ENCODE measurements at places on chromosomes 2 and 18.

GRCh38 chr2:173830170-173830569 lies 135.0 kb downstream of the SP3 start:
- no peak for DNase-seq

DNA sequence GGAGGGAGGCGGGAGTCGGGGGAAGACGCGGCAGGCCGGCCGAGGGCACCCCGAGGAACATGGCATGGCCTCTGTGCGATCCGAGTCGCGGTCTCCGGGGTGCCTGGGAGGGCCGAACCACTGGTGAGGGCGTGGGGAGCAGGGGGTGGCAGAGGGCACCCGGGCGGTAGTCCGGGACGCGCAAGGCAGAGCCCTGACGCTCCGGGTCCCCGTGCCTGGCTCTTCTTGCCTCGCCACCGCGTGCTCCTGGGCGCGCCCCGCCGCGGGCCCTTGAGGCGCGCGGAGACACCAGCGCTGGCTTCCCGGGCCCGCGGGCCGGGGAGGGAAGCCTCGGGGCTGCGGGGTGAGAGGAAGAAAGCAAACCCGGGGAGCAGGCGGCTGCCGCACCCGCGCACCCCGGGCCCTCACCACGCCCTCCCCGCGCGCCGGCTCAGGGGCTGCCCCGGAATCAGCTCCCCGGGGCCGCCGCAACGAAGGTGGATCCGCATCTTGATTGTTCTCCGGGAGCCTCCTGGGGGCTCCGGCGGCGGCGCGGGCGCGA lies 4.3 kb downstream of the SOX11 start:
- no peak for DNase-seq

DNA sequence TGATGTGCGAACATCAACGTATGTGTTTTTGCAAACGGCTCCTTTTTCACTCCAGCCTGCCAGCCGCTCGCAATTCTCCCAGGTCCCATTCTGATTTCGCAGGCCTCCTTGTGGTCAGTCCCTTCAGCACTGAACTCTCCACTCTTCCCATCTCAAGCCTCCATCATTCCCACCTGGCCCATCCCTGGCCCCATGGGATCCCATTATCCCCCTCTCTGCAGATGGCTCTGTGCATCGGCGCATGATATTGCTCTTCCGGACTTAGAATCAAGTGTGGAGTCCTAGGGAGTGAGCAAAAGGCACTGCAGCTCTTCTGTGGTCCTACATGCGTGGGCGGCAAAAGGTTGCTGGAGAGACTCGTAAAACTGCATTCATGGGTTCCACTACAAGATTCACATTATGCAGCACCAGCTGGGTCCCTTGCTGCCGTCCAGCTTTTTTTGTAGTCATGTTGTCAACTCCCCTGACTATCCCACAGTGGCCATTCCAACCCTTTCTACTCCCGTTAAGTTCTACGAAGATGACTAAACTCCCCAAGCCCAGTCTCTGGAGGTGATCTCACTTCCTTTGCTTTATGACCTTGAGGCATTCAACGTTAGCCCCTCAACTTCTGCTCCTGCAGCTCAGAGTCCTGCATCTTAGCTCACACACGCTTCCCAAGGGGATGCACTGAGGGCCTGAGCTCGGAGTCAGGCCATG lies 125.3 kb upstream of the NRP2 start:
- DNase-seq: no peak

DNA sequence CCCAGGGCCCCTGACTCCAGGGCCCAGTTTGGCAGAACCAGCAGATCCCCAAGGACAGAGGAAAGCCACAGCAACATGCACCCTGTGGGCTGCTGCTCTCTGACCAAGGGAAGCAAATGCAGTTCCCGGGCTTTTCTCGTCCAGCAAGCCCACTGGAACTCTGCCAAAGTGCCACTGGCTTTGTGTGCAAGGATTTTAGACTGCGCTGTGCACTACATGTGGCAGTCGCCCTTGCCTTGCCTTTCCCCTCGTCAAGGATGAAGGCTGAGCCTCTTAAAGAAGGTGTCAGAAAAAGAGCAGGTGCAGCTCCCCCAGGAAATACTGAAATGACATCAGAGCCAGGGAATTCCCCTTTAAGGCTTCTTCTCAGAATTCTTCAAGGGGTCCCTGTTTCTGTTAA lies 199.2 kb downstream of the TFCP2L1 start:
- DNase-seq: no peak

GRCh38 chr2:186903216-186903615 lies 54.2 kb upstream of the ZSWIM2 start:
- DNase-seq: no peak

GRCh38 chr2:188645986-188646385 lies 328.2 kb upstream of the COL3A1 start:
- DNase-seq: no peak

GRCh38 chr2:241671457-241672240 lies 15.0 kb downstream of the DTYMK start:
- no peak for DNase-seq

GRCh38 chr2:215000721-215001120 lies 137.7 kb downstream of the ABCA12 start:
- DNase-seq: no peak

DNA sequence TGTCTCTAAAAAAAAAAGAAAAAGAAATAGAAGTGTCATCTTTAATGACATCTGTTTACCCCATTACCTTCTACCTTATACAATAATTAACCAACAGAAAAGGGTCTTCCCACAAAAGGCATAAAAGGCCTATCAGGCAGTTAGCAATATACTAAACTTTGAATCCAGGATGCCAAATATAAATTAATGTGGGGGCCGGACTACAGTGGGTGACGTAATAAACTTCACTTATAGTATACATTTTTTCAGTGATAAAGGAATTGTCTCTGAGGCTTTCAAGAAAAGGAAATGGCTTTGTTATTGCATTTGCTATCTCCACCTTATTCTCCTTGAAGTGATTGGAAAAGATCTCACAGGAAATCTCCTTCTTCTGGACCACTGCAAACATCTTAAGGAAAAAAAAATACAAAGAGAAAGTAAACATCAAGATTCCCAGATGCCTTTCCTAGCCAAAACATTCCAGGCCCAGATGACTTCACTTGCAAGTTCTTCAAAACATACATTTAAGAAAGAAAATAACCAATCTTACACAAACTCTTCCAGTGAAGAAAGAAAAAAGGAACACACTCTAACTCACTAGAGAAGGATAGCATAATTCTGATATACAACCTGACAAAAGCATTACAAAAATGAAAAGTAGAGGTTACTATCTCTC lies 126.2 kb upstream of the CAB39 start:
- no peak for DNase-seq

GRCh38 chr2:47344890-47345589 lies 57.9 kb upstream of the MSH2 start:
- no peak for DNase-seq

- no peak for DNase-seq
These were observed 24.3 kb downstream of the ASAP2 start for GRCh38 chr2:9230881-9231280.

GRCh38 chr18:55400590-55401541 lies 187.1 kb downstream of the TCF4 start:
- no peak for DNase-seq

- DNase-seq: no peak
These were observed 88.5 kb downstream of the SH3RF3 start for GRCh38 chr2:109217362-109218086.

GRCh38 chr2:130963196-130963848 lies 126.6 kb downstream of the ARHGEF4 start:
- no peak for DNase-seq

GRCh38 chr18:9082711-9083510 lies 19.6 kb upstream of the NDUFV2 start:
- no peak for DNase-seq

DNA sequence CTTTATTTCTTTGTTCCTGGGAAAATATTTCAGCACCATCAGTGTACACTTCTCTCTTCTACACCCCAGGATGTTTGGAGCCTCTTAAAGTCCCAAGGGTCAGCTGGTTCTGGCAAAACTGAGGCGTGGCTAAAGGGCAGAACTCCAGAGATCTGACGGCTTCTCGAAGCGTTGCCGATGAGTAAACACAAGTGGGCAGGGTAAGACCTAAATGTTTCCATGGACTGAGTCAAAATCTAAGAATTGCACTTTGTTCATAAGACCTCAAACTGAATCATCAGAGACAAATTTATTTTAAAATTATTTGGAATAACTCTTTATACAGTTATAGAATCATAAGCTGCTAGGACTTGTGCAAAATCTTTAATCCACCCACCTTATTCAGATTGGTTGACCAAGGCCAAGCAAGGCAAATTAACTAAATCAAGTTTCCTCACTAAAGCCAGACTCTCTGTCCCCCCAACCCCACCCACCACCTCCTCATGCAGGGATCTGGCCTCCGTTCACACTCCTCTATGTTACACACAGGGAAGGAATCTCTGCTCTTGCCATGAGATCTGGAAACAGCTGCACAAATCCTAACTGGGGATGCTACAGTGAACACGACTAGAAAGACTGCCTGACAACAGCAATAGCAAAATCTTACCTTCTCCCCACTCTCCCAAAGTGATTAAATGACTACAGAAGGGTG lies 342.6 kb upstream of the KLHL29 start:
- DNase-seq: no peak

DNA sequence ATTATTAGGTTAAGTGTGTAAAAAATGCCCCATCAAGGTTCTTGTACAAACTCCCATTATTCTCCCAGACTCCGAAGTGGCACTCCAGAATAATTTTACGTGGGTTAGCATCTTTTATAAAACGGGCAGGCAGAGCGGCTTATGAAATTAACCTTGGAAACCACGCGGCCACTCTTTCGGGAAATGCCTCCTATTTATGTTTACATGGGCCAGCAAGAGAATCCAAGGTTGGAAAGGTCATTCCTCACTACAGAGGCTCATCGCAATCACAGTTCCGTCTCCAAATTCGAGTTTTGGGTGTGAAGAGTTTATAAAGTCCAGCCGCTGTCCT lies 1.2 kb upstream of the IMPA2 start:
- no peak for DNase-seq

GRCh38 chr2:127721311-127721977 lies 20.1 kb downstream of the SFT2D3 start:
- DNase-seq: no peak

DNA sequence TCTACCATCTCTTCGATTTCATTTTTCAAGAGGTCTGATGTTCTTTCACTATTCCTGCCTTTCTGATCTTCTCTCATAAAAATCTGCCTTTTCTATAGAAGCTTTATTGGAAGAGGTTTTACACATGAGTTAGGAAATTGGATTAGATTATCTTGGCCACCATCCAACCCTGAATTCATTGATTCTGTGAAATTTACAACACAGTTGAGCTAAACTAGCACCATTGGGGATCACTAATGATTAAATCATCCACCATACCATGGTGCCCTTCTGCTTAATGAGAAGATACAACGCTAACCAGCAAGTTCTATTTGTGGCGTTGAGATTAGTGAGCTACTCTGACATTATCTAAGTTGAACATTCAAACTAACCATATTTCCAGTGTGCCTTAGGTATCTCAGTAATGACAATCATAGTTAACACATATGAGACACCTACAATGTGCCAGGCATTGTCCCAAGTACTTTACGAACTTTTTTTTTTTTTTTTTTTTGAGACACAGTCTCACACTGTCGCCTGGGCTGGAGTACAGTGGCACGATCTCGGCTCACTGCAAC lies 17.3 kb upstream of the LBH start:
- DNase-seq: no peak

GRCh38 chr2:68916226-68916625 lies 36.5 kb downstream of the GKN2 start:
- DNase-seq: no peak

DNA sequence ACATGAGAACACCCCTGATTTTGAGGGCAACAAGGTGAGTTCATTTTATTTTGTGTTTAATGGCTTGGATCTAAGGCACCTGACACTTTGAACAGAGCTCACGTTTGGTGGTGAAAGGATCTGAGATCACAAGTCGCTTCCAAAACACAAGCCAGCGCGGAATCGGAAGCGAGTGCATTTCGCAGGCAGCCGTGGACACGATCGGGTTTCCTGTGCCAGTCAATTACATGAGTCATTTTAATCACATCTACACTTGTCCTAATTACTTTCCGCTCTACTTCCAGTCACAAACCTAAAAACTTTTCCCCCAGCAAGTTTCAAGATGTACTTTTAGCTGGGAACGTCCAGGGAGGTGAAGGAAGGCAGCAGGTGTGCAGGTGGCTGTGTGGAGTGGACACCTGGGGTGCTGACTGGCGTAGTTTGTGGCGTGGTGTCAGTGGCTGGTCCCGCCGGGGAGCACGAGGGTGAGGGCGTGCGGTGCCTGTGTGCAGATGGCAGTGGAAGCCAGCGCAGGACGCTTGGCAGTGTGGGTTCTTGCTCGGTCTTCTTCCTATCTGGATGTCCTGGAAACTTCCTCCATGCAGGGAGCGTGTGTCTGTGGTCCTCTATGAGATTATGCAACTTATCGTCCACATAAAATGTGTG lies 75.6 kb downstream of the DCDC2C start:
- DNase-seq: no peak

- DNase-seq: no peak
These were observed 210.3 kb upstream of the SMAD2 start for GRCh38 chr18:48140731-48141130.

DNA sequence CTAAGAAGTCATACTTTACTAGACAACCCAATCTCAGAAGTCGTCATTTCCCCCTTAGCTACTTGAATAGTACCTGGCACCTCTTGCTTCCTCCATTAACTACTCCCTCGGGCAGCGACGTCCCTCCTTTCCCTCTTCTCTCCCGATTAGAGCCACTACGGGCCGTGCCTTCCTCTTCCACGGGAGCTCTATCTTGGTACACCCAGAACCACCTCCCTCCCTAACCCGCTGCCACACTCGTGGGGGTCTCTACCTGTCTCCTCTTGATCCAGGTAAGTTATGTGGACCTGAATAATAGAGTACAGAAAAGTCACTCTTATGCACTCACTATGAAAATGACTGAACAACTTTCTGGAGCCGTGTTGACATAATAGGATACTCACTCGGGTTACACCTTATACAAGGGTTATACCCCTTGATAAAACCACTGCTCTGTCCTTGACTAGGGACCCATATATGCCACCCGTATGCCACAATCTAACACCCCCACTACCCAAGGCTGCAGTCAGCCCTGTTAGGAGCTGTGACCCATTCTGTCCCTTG lies 595 bp upstream of the HDHD2 start:
- DNase-seq: no peak

DNA sequence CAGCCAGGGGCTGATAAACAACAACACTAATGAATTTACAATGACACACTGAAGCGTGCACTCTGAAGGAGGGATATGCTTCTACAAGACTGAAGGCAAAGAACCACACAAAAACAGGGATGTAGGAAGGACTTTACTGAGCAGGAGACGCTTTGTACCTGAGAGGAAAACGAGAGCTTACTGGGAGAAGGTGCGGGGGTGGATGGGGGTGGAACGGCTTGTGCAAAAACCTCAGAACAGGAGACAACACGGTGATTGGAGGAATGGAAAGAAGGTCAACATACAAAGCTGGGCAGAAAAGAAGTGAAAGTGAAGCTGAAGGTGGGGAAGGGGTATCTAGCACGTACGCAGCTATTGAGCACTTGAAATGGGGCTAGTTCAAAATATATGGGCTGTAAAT lies 93.1 kb downstream of the SLC8A1 start:
- no peak for DNase-seq

Data from activated T-helper 1 cell treated with Interleukin-2 at 50 U/mL for 16 hours (primary cell).